ENCODE measurements at places on chromosomes 1 and 21.

- no peak for DNase-seq
Measured at GRCh38 chr1:198641966-198642668, 3.3 kb downstream of the PTPRC start.

DNA sequence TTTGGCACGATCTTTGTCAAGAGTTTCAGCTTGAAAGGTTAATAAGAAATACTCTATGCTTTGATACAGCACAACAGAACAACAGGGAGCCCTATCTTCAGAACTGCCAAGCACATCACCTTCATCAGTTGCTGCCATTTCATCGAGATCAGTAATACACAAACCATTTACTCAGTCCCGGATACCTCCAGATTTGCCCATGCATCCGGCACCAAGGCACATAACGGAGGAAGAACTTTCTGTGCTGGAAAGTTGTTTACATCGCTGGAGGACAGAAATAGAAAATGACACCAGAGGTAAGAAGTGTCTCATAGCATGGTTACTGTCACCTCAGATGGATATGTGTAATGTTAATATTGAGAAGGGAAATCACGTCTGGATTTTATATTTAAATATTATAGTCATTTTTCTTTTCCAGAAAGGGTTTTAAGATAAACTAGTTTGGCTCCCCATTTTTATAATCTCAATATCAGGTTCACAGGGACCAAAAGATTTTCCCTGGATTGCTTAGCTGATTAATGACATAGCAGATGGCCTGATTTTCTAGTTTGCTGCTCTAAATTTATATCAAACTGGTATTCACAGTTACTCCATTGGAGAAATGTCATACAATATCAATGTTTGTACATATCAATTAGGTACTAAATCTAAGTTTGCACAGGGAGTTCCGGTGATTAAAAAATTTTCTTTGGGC is 97.3 kb downstream of the USP25 start:
- DNase-seq: peak; percentile 62

- DNase-seq: no peak
Measured at GRCh38 chr1:40897513-40897912, 35.4 kb upstream of the CITED4 start.

DNA sequence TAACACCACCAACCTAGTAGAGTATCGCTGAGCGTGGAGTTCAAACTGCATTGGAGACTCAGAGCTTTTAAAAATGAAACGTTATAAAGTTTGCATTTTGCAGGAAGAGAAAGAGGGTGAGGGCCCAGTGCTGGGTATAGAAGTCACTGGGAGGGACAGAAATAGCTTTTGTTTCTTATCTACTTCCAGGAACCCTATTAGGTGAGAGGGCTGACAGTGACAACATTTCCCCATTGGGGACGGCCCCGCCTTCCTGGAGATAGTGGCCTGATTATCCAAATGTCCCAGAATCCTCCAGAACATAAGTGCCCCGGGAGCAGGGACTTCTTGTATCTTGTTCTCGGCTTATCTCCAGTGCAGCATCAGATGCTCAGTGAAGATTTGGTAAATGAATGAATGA is 574.9 kb downstream of the PTPRU start:
- DNase-seq: no peak

DNA sequence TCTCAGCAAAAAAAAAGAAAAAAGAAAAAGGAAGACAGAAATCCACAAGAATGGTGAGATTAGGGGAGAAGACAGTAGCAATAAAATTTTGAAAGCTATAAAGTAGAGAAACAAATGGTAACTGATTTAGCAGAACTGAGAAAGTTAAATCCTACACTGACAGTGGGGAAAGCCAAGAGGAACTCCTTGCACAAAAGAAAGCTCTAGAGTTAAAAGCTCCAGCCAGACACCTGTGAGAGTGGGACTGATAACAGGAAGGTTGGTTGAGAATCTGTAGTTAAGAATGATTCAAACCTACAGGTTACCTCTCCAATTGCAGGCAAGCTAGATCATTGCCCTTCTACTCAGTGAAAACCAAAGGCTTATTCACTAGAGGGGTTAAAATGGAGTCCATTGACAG is 23.6 kb downstream of the FBXO28 start:
- no peak for DNase-seq

- DNase-seq: no peak
Measured at GRCh38 chr1:202806845-202807450, 1.3 kb downstream of the KDM5B start.

DNA sequence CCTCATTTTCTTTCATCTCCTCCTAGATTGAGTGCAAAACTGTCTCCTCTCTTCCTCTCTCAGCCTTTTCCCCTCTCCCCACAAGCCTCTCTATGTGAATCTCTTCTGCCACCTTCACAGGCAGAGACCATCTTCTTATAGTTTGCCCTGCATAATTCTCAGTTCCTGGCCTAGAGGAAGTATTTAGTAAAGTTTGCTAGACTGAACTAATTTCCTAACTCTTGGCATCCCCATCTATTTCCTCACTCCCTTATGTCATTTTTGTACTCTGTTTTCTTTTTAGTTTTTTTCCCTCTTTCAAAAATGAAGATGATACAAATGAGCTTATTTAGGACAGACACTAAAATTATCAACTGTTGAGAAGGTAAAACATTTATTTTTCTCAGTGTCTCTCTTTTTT is 66.0 kb downstream of the XCL2 start:
- no peak for DNase-seq

GRCh38 chr1:100868364-100868995 is 26.2 kb downstream of the EXTL2 start:
- DNase-seq: no peak

GRCh38 chr21:39518847-39519210 is 67.1 kb downstream of the SH3BGR start:
- DNase-seq: no peak

DNA sequence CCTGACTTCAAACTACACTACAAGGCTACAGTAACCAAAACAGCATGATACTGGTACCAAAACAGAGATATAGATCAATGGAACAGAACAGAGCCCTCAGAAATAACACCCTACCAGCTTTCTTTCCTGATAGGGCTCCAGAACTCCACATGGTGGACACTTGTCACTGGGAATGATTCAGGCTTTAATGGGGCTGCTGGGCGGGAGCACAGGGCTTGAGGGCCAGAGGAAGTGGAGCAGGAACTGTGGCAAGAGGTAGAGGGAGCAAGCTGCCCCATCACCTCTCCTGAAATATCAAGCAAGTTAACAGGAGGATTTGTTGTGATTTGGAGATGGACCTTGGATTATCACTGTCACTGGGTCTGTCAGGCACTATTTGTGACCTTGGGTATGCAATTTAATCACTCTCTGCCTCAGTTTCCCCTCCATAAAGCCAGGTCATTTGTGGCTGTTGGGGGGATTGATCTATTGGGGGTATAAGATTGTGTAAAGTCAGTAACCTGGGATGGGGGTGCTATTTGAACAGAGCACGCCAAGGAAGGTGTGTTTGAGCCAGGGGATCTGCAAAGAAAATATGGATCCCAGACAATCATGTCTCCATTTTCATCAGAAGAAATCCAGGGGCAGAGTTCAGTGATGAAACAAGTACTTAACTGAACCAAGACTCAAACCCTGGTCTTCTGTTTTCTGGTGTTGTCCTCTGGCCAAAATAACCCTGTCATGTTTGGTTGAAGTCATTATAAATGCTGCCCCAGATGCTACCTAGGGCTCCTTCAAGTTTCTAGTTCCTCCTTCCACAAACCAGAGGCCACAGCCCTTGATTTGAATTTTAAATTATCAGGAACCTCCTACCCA is 25.2 kb downstream of the ETS2 start:
- DNase-seq: no peak

GRCh38 chr1:114610546-114611245 is 29.3 kb upstream of the BCAS2 start:
- DNase-seq: no peak

DNA sequence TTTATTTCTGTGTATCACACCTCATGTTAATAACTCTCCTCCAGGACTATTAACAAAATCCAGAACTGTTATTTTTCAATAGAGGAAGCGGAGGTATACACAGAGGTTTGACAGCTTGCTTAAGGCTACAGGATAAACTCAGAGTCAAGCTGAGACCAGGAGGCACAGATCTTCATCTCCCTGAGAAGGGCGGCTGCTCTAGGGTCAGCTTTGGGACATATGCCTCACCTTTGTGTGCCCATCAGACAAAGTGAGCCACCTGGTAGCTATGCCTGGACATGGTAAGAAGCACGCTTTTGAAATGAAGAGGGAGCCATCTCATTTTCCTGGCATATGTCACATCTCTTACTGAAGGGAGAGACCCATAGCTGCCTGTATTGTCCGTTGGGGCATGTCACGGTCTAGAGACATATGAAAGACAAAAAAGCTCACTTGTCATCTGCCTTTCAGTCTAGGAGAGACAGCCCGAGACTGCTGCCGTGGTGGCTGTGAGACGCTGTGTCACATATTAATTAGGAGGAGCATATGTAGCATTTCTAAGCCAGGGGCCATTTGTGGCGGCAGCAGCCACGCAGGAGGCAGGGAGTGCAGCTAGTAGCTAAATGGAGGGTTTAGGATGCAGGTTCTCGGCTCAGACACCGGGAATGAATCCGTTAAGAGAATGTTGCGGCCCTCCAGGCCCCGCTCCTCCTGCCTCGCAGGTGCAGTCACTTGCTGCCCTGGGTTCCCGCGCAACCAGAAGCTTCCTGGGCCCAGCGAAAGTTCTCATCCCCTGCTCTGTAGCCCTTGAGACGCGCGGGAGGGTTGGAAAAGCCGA is 161.3 kb upstream of the C1orf21 start:
- no peak for DNase-seq

DNA sequence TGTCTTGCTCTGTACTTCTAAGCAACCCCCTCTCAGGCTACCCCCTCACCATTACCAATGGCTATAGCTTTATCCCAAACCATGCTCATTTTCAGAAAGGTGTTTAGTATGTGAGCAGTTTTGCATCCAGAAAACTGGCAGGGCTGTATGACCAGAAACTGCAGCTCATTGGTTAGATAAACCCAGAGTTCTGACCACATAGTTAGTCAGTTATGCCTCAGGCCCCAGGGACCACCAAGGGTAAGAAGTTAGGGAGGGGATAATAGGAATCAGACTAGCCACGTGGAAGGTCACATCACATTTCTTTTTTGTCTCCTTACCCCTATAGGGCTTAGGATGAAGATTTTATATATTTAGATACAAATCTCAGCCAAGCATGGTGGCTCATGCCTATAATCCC is 1.2 kb downstream of the ITGA10 start:
- no peak for DNase-seq

DNA sequence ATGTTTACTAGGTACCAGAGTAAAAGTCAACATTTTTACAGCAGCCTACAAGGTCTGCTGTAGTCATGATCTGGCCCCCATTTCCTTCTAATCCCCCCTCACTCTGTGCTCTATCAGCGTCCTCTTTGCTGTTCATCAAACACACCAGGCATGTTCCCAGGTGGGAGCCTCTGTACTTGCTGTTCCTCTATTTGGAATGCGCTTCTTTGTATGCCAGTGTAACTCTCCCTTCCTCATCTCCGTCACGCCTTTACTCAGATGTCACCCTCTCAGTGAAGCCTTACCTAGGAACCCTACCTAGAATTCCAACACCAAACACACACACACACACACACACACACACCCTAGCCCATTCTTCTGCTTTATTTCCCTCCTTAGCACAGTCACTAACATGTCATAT is 21.0 kb downstream of the TP53BP2 start:
- no peak for DNase-seq

- DNase-seq: no peak
Measured at GRCh38 chr1:11648039-11648438, 6.2 kb downstream of the FBXO2 start.

- no peak for DNase-seq
Measured at GRCh38 chr1:2317230-2318065, 73.9 kb downstream of the MORN1 start.

GRCh38 chr1:44654621-44655187 is 19.6 kb downstream of the TMEM53 start:
- no peak for DNase-seq

DNA sequence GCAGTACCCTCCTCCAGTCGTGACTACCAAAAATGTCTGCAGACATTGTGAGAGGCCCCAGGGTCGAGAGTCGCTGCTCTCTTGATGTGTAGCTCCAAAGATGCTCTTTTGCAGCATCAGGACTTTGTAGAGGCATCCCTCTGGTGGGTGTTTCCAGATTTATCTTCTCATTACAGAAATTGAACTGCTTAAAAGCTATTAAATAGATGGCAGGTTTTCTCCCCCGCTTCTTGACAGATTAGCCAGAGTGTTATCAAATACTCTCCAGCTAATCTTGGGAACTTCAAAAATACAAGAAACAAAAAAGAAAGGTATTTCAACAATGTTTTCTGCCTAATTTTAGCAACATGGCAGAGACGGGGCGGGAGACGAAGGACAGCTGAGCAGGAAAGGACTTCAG is 265.2 kb downstream of the KIF26B start:
- no peak for DNase-seq

DNA sequence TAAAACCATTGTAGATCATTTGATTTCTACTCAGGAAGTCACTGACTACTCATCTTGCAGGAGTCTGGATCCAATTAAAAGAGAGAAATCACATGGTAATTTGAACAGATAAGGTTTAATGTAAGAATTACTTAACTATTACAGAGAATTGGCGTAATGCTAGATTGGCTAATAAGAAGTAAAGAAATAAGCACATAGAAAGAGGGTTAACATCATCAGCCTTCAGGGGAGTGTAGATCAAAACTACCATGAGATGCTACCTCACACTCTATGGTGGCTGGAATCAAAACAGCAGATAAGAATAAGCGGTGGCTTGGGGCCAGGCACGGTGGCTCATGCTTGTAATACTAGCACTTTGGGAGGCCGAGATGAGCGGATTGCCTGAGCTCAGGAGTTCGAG is 11.7 kb downstream of the ST3GAL3 start:
- peak; percentile 18 for DNase-seq

Measured in psoas muscle (tissue), 8 donors.